ENCODE measurements at places on chromosomes 3 and 15.
A peak's percentile ranks its signal among the peaks of the same experiment; 100 is the strongest.

- no peak for DNase-seq
These were observed 172.6 kb upstream of the CNTN3 start for GRCh38 chr3:74787011-74787410.

DNA sequence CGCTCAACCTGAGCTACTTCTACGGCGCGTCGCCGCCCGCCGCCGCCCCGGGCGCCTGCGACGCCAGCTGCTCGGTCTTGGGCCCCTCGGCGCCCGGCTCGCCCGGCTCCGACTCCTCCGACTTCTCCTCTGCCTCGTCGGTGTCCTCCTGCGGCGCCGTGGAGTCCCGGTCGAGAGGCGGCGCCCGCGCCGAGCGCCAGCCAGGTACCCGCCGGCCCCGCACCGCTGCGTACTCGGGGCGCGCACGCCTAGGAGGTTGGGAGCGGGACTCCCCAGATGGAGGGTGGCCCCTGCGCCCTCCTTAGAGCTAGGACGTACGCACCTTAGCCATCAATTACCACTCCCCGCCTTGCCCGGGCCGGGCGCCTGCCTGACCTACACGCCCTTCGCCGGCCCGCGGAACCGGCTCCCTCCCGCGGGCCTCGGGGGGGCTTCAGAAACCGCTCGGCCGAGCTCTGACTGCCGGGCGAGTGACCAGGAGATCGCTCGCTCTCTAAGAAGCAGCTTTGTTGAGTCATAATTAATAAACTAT, 466 bp downstream of the NFKBIZ start:
- DNase-seq: peak; percentile 53

- DNase-seq: no peak
These were observed 95.7 kb upstream of the LMOD3 start for GRCh38 chr3:69218079-69218478.

GRCh38 chr15:47411733-47412132, 305.6 kb upstream of the SEMA6D start:
- DNase-seq: no peak

- DNase-seq: no peak
These were observed 113.5 kb downstream of the IGF2BP2 start for GRCh38 chr3:185711255-185711870.

DNA sequence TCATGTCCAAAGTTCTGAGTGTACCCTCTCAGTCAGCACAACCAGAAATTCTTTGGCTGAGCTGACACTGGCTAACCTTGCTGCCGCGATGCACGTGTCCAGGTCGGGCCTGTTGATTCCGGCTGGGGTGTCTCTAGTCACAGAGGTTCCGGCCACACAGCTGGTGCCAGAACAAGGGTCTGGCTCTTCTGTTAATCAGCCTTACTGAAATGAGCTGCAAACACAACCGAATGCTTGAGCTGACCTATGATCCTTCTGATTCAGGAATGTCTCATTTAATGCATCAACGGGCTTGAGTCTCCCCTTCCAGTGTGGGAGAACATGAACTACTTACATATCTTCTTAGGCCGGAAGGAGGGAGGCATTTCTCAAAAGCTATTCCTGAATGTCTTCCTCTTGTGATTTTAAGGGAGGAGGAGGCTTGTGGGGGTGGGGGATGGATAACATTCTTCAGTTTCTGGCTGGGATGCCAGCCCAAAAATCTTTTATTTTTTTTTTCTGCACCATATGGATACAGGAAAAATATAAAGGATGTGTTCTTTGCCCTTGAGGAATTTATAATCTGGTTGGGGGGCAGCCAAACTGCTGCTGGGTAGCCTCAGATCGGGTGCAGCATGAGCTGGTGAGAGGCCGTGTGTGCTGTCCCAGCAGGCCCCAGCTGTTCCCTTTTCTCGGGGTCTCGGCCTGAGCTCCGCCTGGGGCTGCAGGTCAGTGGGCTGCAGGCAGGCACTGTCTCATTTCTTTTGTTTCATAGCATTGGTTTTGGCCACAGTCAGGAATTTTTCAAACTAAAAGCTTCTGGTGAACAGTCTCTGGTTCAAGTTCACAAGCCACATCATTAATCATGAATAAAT, 319.1 kb upstream of the TBL1XR1 start:
- no peak for DNase-seq

- DNase-seq: no peak
These were observed 365.2 kb upstream of the AGTR1 start for GRCh38 chr3:148332509-148332908.

DNA sequence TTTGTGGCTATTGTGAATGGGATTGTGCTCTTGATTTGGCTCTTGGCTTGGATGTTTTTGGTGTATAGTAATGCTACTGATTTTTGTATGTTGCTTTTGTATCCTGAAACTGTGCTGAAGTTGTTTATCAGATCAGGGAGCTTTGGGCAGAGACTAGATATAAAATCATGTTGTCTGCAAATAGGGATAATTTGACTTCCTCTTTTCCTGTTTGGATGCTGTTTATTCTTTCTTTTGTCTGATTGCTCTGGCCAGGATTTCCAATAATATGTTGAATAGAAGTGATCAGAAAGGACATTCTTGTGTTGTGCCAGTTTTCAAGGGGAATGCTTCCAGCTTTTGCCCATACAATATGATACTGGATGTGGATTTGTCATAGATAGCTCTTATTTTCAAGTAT, 66.1 kb downstream of the CHCHD6 start:
- no peak for DNase-seq

DNA sequence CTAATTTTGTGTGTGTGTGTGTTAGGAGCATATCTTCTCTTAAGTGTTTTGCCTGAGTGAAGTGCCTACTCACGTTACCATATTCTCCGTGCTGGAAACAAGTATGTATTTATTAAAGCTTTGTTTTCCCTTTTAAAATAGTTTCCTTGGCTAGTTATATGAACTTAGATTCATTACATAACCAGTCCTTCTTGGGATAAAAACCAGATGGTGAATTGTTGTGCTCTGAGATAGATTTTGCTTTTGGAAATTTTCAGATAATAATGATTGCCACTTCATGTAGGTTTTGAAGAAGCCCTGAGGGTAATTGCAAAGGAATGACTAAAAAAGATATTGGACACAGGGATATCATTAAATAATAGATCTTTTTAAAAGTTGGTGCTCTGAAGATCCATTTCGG, 390.2 kb upstream of the SGO1 start:
- no peak for DNase-seq

DNA sequence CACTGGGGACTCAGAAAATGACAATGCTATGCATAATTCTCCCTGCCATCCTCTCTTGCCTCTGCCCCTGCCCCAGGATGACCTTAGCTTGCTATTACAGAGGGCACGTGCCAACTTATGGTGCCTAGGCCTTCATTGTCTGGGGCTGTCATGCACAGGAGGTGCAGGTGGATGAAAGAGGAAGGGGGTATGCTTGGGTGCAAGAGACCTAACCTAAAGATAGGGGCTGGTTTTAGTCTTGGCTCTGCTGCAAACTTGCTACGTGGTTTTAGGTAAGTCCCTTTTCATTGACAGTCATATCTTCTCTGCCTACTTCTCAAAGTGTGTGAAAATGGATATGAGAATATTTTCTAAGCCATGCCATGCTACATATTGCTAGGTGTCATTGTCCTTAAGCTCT, 161.3 kb downstream of the EPHB1 start:
- DNase-seq: no peak

GRCh38 chr3:157330206-157330605, 106.4 kb upstream of the PTX3 start:
- DNase-seq: no peak

GRCh38 chr3:39260957-39261356, 18.9 kb downstream of the CX3CR1 start:
- DNase-seq: peak; percentile 19

GRCh38 chr15:87973501-87974215, 282.9 kb downstream of the NTRK3 start:
- DNase-seq: no peak

GRCh38 chr3:121979734-121980449, 42.2 kb downstream of the ILDR1 start:
- no peak for DNase-seq

GRCh38 chr15:84840255-84840654, 23.1 kb downstream of the ALPK3 start:
- no peak for DNase-seq

- DNase-seq: no peak
These were observed 115.5 kb upstream of the ALDH1A3 start for GRCh38 chr15:100763835-100764750.

DNA sequence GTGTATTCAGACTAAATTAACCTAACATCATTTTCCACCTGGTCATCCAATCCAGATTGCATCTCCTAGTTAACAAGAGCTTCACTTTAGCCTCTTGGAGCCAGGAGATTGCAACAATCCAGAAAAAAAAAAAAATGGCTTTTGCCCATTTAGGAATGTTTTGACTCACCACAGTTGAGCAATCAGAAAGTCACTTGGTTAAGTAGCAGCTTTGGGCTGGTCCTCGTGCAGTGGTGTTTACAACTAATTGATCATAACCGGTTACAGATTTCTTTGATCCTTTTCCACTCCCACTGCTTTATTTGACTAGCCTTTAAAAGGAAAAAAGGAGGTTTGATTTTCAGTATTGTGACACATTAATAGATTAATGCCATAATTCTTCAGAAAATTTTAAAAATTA, 688.8 kb upstream of the CCDC54 start:
- DNase-seq: no peak
